COR-L47 (cell line): ENCODE measurements at places on chromosomes 6 and 20.

DNA sequence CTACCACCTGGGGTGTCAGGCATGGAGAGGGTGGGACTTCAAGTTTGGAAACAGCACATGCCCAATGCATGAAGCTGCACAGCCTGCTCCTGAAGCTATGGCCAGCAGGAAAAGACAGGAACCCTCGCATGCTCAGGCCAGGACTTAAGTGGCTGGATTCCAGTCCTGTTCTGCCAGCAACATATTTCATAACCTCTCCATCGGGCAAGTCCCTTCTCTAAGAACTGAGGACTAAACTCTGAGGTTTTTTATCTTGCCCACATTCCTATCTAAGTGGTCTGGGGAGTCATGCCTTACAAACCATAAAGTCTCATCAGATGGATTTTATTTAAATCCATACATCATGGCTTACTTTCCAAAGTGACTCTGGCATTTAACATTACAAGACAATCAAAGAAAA, 27.5 kb upstream of the AGPAT4 start:
- DNase-seq: no peak

- no peak for DNase-seq
These were observed 287.0 kb upstream of the SUPT3H start for GRCh38 chr6:45664707-45665106.

GRCh38 chr6:121190122-121190521, 144.2 kb downstream of the TBC1D32 start:
- no peak for DNase-seq

DNA sequence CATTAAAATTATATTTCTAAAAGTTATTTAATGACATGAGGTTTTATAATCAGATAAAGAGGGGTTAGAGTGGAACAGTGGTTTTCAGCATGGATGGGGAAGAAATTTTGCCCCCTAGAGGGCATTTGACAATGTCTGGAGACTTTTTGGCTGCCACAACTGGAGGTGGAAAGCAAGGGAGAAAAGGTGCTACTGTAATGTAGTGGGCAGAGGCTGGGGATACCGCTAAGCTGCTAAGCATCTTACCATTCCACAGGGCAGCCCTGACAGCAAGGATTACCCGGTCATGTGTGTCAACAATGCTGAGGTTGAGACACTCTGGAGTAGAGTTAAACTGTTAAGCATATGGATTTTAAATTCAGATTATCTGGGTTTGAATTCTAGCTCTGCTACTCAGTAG, 52.9 kb upstream of the FABP7 start:
- peak; percentile 16 for DNase-seq

DNA sequence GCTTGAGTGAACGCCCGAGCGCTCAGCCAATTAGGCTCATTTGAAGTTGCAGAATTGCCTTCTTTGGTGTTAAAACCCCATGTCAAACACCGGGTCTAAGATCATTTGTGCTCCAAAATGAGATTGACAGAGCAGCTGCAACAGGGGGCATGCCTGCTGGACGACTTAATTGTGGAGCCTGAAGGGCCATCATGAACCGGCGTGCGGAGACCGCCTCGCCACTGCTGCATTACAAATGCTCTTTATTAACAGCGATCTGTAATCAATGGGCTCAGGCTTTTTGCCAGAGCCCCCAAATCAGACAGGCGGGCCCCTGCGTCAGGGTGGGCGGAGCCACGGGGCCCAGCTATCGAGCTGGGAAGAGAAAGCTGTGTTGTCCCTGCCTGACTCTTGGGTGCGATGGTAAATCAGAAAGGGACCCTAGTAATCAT, 183.2 kb downstream of the SIM1 start:
- DNase-seq: peak; percentile 9

DNA sequence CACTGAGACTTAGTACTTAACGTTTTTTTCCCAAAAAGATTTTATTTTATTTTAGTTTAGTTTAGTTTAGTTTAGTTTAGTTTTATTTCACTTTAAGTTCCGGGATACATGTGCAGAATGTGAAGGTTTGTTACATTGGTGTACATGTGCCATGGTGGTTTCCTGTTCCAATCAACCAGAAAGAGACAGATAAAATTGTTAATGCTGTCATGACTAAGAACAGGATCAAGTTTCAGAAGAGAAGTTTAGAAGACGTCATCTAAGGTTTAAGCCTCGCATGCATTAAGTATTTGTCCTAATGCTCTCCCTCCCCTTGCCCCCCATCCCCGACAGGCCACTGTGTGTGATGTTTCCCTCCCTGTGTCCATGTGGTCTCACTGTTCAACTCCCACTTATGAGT, 540.0 kb downstream of the KHDRBS2 start:
- DNase-seq: no peak

GRCh38 chr20:45051204-45052060, 49.5 kb downstream of the KCNS1 start:
- no peak for DNase-seq

- peak; percentile 29 for DNase-seq
These were observed 12.2 kb upstream of the SERPINB1 start for GRCh38 chr6:2853769-2854395.

DNA sequence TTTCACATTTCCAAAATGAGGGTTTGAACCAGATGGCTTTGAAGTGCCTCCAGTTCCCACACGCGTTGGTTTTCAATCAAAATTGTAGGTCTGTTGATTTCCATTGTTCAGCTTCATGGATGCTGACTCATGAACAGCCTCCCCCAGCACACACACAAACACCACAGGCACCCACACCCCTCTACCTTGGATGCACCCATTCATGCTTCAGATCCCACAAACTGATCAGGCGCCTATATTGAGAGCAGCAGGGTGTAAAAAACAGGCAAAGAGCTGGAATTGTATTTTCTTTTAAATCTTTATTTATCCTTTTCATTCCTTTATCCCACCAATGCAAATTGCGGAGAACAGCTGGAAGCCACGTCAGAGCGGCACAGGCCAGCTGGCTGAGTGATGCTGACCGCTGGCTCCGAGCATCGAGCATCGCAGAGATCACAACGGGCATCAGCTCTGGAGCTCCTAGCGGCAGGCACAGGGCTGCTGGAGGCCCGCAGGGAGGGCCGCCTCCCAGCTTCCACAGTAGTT, 29.3 kb upstream of the TBC1D7 start:
- no peak for DNase-seq

DNA sequence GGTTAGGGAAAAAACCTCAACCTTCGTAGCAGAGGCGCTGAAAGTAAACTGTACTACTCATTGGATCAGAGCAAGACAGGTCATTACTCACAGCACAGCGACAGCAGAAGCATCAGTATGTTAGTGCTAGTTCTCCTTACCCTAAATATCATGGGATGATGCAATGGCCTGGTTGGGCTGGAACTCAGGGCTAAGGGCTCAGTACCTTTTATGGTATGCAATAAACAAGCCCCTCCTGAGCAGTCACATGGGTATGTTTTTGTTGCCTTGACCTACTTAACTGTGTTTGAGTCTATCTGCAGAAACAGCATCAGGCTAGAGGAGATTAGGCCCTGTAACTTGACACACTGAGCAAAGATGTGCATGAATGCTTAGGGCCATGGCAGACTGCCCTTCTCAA, 369.4 kb upstream of the IMPG1 start:
- no peak for DNase-seq

DNA sequence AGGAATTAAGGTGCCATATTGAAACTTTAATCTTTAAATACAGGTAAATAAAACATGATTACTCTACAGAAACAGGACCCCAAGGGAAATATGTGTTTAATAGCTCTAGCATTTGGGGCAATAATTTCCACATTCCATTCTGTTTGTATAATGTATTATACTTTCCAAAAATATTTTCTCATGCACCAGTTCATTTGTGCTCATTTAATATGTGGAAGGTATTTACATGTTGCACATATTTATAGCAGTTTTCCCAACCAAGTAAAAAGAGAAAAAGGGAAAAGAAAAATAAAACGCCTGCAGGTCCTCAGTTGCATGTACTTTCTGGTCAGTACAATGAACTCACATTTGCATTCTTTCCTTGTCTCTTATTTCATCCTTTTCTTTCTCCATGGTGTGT, 129.5 kb upstream of the SULF2 start:
- no peak for DNase-seq

DNA sequence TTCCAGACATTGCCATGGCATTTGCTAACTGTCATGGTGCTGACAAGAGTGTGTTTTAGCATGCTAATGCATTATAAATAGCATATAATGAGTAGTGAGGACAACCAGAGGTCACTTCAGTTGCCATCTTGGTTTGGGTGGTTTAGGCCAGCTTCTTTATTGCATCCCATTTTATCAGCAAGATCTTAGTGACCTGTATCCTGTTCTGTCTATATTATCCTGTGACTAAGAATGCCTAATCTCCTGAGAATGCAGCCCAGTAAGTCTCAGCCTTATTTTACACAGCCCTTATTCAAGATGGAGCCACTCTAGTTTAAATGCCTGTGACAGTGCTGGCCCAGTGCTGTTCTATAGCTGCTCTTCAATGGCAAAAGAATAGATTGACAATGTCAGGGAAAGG, 781.0 kb upstream of the ADGRB3 start:
- no peak for DNase-seq

DNA sequence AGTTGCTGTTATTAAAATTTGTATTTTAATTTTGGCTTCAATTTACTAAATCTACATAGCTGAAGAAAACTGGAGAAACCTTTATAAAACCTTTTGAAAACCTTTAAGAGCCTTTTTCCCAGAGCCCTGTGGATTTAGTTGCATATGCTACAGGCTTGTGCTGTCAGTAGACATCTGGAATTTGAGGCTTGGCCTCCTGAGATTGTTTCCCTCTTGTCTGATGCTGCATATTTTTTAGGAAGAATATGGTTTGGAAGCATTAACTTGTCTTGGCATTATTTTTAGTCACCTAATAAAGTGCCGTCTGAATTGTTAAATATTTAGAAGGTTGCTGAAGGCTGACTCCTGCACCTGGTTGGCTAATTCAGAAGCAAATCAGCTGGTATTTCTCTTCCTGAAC, 369.4 kb downstream of the UTRN start:
- no peak for DNase-seq

DNA sequence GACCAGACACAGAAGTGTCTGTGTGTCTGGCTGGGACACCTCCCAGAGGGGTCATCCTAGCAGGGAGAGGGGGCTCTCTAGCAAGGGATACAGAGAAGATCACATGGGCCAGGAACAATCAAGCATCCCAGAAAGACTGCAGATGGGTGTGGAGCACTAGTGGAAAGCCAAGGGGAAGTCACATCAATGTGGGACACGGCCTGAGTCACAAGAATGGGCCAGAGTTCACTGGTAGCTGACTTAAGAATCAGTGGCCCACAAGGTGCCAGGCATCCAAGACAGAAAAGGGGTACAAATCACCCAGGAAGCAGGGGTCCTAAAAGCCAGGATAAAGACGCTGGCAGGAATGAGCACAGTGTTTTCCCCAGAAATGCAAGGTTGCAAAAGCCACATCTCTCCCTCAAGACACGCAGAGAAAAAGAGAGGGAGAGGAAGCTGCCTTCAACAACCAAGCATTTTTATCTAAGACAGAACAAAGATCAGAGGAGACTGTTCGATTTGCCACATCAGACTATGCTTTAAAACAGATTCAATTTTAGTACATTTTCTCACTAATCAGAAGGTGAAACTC, 113.6 kb upstream of the DST start:
- no peak for DNase-seq

DNA sequence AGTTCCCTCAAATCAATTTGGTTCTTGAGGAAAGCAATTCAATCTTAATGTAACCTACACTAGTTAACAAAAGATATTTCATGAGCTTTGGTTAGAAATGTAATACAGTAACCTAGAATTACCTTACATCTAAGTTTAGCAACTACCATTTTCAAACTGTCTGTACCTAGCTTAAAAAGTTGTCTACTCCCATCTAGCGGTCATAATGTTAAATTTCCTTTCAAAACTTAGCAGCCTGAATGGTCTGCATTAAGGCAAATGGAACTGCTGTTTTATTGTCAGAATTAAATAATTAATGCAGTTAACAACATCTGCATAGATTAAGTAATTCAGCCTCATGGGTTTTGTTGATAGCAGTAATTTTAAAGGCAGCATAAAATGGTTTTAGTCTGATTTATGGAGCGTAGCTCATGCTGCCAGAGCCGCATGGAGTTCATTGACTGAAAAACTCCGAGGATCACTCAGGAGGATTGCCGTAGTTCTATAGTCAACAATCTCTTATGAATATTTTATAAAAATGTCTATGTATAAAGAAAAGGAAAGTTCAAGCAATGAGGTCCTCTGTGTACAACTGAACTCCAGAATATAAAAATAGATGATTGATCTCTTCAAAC, 485.4 kb upstream of the MANEA start:
- DNase-seq: peak; percentile 84

- DNase-seq: peak; percentile 34
These were observed 120.2 kb downstream of the MBOAT1 start for GRCh38 chr6:20092071-20092566.

GRCh38 chr20:13814672-13815071, 29.8 kb downstream of the NDUFAF5 start:
- DNase-seq: no peak
